ENCODE measurements at places on chromosomes 1 and 21.

- peak; percentile 11 for DNase-seq
These were observed 601 bp downstream of the CCT8 start for GRCh38 chr21:29072873-29073221.

- peak; percentile 85 for DNase-seq
These were observed 7.0 kb downstream of the CDKN2C start for GRCh38 chr1:50976890-50977574.

DNA sequence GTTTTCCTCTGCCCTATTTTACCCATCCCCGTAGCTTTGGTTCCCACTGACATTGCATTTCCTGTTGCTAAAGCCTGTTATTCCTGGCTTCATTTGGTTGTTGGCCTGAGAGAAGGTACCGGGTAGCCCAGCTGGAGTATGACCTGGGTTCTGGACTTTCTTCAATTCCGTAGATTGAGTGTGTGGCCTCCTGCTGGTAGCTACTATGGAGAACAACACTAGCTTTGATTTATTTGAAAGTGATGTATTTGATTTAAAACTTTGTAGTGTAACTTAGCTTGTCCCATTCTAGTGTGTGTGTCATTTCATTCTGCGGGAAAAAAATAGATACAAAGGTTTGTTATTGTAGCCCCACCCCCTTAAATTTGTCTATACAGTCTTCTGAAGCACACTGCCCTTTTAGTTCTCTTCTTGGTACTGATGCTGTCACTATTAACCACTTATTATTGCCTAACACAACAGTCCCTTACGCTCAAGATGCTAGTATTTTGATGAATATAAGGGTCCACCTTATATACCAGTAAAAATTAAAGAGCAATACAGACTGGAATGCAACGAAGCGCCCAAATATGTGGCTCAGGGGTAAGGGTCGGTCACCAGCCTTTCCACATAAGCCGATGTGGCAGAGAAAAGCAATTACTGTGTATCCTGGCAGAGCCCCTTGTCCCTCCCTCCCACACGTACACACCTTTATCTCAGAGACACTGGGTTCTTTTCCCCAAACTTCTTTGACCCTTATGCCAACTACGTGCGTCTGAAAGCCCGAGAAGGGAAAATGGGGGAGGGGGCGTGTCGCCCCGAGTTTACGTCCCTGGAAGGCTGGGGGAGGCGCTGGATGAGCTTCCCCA lies 643 bp upstream of the MOV10 start:
- DNase-seq: peak; percentile 1

DNA sequence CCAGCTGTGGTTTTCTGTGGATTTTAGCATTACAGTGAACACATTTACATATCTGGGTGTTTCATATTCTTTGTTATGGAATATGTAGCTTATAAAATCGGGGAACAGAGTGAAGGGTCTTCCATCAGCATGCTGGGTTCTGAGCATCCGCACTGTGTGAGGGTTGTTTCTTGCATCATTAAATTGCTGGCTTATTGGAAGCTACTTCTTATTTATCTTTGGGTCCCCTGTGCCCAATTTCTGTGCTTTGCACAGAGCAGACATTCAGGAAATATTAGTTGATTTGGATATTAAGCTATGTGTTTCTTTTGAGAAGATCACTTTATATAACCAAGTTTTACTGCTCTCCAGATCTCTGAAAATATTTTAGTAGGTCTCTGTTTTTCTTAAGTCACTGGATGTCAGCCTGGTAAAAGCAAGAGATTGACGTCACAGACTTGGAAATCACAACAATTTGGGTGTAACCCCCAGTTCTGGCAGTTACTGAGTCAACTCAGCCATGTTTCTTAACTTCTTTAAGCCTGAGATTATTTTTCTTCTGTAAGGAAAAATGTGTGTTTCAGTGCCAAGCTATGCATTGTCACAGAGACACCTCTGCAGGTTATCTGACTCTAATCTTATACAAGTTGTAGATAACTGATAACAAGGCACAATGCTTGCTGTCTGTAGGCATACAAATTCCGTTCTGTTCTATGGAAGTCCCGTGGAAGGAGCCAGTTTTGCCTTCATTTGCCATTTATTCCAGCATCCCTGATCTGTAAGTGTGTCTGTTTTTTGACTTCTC lies 258.3 kb upstream of the KAZN start:
- no peak for DNase-seq

DNA sequence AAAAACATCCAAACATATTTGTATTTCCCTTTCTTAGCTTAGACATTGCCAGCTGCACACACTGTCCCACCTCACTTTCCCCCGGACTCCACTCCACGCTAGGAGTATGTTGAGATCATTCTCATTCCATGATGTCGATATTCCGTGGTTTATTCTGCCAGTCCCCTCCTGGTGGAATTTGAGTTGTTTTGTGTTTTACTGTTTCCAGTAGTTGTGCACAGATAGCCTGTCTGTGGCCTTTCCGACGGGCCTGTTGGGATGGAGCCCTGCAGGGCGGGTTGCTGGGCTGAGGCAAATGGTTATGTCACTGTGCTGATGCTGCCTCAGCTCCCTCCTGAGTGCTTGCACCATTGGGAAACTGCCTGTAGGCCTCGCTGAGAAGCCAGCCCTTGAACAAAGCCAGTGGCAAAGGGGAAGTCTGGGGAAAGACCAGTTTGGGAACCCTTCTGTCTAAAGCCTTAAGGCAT lies 12.8 kb downstream of the TRAPPC10 start:
- DNase-seq: no peak

GRCh38 chr1:201559679-201560162 lies 20.8 kb downstream of the NAV1 start:
- peak; percentile 82 for DNase-seq

DNA sequence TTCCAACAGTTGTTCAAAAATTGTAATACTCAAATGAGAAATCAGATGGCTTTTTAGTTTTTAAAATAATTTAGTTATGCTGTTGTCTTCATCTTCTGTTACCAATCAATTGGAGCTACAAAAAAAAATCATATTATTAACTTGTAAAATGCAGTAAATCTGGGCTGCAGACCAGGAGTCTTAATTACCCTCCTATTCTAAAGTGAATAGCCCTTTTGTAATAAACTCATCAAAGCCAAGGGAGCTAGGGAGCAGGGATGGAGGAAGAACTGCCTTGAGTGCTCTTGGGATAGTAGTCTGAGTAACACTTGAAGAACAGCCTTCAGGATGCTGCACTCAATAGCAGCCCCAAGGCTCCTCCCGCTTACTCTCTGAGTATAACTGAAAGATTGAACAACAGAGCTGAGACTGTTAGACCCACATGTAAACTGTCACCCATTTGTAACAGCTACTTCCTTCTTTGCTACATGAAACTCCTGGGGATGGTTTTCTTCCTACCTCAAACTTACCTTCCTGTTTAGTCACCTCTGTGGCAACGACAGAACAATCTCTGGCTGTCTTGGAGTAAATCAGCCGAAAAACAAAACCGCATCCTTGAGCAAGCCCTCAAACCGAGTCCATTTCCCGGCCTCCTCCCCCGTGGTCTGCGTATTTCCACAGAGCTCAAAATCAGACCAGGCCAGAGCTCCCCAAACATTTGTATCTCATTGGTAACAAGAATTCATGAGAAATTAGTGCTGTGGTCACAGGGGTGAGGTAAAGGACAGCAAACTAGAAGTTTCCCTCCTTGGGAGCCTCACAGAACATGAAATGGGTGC lies 55.9 kb downstream of the CD58 start:
- no peak for DNase-seq

DNA sequence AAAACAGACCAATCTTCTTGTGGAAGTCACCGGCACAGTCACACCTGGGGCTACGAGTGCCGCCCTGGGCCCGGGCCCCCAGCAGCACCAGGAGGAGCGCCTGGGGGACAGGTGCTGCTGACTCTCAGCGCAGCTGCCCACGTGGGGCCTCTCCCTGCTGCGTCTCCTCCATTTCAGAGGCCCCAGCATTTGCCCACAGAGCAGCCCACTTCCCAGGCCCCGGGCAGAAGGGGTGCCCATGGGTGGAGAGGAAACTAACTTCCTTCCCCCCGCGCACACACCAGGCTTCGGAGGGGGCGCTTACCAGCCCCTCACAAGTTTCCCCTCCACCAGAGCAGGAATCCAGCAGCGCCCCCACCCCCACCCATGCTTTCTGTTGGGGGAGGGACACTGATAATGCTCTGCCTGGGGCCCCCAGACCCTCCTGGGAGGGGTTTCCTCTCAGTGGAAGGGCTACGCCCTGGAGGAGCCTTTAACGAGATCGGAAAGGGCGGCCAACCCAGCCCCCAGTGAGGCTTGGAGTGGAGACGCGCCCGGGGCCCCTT lies 440 bp downstream of the TNFRSF25 start:
- DNase-seq: no peak

DNA sequence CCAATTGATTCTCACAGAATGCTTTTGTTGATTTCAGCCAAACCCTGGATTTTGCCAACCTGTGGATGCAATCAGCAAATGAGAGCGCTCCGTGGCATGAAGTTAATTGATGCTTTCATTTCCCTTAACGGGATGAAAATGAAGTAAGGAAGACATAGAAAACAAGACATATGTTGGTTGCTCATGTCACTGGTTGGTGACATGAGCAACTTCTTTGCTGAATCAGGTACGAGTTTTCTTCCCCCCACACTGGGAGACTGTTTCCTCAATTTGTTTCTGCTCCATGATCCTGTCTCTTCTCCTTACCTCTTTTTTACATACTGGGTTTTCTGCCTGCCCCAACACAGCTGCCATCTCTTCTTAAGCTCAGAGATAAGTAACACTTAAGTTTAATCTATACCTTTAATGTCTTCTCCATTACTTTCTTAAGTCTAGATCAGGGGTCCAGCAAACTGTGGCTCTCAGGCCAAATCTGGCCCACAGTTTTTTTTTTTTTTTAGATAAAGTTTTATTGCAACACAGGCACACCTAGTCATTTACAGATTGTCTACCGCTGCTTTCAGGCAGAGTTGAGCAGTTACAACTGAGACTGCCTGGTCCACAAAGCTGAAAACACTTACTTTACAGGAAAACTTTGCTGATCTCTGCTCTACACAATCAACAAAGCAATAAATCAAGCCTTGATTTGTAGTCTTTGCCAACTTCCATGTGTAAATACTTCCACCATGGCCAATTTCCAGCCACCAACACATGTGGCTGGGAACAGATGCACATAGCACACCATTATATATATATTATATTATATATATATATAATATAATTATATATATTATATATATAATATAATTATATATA lies 13.3 kb downstream of the GPR157 start:
- no peak for DNase-seq

GRCh38 chr1:41515131-41515678 lies 30.7 kb upstream of the EDN2 start:
- DNase-seq: no peak

DNA sequence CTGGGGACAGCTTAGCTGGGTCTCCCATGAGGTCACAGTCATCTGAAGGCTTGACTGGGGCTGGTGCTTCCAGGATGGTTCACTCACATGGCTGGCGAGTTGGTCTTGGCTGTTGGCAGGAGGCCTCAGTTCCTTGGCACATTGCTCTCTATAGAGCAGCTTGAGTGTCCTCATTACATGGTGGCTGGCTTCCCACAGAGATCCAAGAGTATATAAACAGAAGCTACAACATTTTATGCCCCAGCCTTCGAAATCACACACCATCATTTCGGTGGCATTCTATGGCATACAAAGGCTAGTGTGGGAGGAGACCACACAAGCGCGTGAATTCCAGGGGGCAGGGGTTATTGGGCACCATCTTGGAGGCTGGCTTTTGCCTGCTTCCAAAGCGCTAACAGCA lies 63.0 kb downstream of the ALPL start:
- no peak for DNase-seq

DNA sequence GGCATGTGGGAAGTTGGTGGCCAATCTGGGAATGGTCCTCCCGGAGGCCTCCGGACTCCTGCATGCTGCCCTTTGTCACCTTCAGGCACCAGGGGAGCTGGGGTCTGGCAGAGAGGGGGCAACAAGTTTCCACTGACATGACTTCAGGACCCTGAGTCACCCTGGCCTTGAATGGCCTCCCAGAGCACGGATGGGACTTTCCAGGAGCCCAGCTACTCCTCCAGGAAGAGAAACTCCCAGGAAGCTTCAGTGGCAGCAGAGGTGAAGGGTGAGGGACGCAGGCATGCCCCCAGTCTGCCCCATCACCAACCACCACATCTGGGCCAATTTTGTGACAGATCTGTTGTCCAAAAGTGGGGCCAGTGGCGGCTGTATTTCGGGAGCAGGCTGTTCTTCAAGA lies 55.9 kb upstream of the WASF2 start:
- DNase-seq: no peak

DNA sequence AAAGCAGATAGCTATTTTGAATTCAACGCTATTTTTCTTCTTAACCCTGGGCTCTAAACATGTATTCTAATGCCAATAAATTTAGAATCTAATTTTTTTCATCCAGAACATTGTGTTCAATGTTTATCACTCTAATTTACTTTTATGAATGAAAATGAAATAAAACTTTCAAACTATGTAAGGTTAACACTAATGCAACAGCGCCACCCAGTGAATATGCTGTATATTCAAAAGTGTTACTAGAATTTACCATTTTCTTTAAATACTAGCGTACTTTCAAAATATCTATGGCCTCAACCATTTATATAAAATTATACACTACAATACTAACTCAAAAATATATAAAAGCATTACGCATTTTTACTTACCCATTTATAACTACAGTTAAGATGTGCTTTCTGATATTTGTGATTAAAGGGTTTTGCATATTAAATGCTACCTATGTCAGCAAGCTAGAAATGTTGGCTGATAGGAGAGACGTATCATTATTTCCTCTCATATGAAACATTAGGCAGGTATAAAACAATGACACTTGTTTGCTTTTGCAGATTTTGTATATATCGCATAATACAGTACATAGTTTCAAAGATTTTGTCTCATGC lies 5.9 kb upstream of the NUF2 start:
- peak; percentile 34 for DNase-seq
